ENCODE measurements at places on chromosomes 6 and 20.

DNA sequence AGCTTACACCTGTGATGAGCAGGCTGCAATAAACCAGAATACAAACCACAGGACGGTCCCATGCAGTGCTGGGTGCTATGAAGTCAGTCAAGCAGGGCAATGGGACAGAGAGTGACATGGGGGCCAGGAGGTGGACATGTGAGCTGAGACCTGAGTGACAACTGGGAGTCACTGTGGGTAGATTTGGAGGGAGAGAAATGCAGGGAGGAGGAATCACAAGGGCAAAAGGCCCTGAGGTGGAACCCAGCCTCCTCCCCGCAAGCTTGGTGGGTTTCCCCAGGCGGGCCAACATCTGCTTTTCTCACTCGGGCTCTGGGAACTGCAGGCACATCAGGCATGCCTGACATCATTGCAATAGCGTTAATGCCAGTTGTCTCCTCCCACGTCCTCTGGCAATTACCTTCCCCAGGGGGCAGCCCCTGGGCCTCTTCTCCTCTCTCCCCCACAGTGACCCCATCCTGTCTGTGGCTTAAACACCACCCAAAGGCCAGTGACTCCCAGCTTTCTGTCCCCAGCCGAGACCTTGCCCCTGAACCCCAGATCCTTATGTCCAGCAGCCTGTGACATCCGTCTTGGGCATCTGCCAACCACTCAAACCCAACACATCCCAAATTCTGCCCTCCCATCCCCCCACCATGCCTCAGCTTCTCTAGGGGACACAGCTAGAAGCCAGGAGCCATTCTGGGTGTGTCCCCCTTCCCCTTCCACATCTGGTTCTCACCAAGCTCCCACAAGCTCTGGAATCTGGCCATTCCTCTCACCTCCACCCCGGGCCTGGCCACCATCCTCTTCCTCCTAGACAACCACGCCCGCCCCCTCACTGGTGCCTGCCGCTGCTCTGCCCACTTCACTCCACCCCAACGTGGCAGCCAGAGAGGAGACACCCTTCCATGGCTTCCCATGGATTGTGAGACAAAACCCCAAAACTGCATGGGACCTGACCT is 28.2 kb downstream of the PDRG1 start:
- no peak for DNase-seq
- H3K4me1 ChIP-seq = no peaks in the 10 kb centered on the region
- no peaks in the 10 kb centered on the region for H3K27me3 ChIP-seq

- no peak for DNase-seq
- H3K27me3 ChIP-seq = no peaks in the 10 kb centered on the region
- H3K4me3 ChIP-seq = no peak overlapping the region
These were observed 35.9 kb downstream of the ANKRD60 start for GRCh38 chr20:58192567-58192966.

- DNase-seq = no peak
- no peak overlapping the region for H3K4me3 ChIP-seq
- no peaks in the 10 kb centered on the region for H3K36me3 ChIP-seq
- H3K27ac ChIP-seq = peak overlapping the region; percentile 89
These were observed 59.0 kb downstream of the TCP11 start for GRCh38 chr6:35082046-35082732.

DNA sequence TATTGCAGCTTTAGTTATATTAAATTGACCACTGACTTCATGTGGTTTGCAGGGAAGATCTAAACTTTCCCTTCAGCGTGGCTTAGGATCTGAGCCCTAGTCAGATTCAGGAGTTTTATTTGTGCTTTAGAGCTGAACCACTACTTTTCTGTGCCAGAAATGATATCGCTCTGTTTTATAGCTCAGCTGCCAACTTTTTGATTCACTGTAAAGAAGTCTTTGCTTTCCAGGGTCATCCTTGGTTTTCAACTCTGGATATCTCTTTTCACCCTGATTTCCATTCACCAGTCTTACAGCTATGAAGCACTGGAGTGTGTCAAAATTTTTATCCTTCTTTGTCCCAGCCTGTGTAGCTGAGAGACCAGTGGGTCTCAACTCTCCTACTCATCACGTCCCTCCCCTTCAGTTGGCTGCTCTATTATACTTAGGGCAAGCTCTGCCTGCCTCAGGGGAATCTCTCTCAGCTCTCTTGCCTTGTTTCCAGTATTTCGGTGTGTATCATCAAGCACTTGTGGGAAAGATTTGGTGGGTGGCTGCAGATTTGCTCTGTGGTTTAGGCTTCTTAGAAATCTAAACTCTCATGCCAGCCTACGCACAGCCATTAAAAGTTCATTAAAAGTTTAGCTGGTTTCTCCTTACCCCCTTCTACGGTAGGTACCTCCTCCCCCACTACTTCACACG is 425.5 kb downstream of the TENT5A start:
- H3K27me3 ChIP-seq = no peaks in the 10 kb centered on the region
- H3K4me3 ChIP-seq = no peak overlapping the region
- DNase-seq = no peak

GRCh38 chr6:42236682-42237473 is 19.2 kb upstream of the MRPS10 start:
- H3K27ac ChIP-seq = no peak overlapping the region
- no peak overlapping the region for H3K4me3 ChIP-seq
- H3K4me1 ChIP-seq = no peaks in the 10 kb centered on the region
- no peak for DNase-seq
- no peaks in the 10 kb centered on the region for H3K36me3 ChIP-seq
- H3K27me3 ChIP-seq = no peaks in the 10 kb centered on the region

DNA sequence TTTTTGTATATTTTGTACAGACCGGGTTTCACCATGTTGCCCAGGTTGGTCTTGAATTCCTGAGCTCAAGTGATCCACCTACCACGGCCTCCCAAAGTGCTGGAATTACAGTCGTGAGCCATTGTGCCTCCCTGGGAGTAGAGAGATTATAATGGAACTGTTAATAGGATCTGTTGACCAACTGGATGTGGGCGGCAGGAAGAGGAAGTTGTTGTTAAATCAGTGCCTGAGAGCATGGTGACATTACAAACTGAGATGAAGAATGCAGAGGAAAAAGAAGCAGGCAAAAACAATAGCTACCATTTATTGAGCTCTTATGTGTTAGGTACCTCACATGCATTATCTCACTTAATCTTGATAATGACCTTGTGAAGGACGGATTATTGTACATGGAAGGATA is 9.2 kb upstream of the L3MBTL3 start:
- H3K36me3 ChIP-seq = no peaks in the 10 kb centered on the region
- no peaks in the 10 kb centered on the region for H3K27me3 ChIP-seq
- no peaks in the 10 kb centered on the region for H3K4me1 ChIP-seq
- no peak for DNase-seq
- no peak overlapping the region for H3K4me3 ChIP-seq

DNA sequence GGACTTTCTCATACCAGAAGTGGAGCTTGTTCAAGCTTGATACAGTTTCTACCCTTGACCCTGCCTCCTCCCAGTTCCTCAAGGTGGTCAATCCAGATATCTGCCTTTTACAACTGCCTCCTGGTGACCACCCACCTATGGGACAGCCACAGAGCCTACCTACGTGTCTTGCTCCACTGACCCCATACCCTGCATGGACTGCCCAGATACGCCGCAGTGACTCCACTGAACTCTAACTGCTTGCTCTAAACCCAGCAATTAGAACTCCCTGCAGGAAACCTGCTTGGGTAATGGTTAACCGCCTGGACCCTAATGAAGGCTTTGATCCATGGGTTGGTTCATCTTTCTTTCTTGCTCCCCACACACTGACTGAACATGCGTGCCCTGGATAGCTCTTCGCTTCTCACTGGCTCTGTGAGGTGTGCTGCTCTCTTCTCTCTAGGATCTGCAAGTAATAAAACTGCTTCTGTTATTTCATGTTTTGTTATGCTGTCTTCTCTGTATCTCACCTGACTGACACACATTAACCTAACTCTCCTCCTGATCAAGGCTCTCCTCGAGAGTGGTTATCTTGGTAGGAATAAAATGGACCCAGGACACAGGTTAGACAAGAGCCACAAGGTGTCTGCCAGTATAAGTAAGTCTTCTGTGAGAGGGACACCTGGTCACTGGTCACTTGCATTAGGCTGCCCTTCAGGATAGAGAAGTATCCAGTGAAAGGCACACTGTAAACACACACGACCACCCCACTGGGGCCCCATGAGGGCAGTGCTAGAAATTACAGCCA is 79.2 kb downstream of the CHD6 start:
- H3K4me3 ChIP-seq = no peak overlapping the region
- H3K36me3 ChIP-seq = no peaks in the 10 kb centered on the region
- H3K4me1 ChIP-seq = no peaks in the 10 kb centered on the region
- no peaks in the 10 kb centered on the region for H3K27me3 ChIP-seq
- H3K27ac ChIP-seq = no peak overlapping the region

DNA sequence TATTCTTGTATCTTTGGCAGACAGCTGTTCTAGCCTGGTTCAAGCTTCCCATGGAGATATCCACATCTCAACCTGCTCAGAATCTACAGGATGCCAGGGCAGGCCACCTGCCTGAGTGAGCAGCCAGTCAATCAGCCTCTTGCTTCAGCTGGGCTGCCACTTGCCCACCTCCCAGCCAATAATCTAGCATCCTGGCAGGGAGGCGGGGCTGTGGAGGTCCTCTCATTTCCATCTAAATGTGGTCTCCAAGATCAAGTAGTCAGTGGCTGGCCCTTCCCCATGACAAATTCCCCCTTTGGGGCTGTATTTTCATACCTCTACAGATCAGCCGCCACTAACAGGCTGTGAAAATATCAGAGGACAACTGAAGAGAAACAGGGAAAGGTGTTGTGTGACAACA is 33.0 kb upstream of the SPDEF start:
- H3K27ac ChIP-seq = no peak overlapping the region
- H3K27me3 ChIP-seq = no peaks in the 10 kb centered on the region
- no peak overlapping the region for H3K4me3 ChIP-seq
- DNase-seq = no peak
- H3K36me3 ChIP-seq = no peaks in the 10 kb centered on the region

- no peak for DNase-seq
- peaks cover 5% of the 10 kb centered on the region for H3K4me1 ChIP-seq
- H3K4me3 ChIP-seq = no peak overlapping the region
- no peaks in the 10 kb centered on the region for H3K27me3 ChIP-seq
These were observed 61.7 kb downstream of the SNX9 start for GRCh38 chr6:157884756-157885155.

DNA sequence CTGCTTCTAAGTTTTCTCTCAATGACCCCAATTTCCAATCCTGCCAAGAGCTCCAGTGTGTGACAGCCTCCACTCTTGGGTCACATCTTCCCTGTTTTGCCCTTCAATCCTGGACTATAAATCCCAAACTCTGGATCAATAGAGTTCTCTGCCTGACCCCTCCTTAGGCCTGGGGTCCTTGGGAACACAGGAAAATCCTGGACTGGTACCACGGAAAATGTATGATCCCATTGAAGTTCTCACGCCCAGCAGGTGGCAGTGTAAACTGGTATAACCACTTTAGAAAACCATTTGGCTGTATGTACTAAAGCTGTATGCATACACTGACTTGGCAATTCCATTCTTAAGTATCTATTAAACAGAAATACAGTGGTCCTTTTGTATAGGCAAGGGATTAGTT is 98.0 kb downstream of the SNAP25 start:
- no peaks in the 10 kb centered on the region for H3K27me3 ChIP-seq
- no peak for DNase-seq

GRCh38 chr6:157631838-157632614 is 191.0 kb upstream of the SNX9 start:
- no peaks in the 10 kb centered on the region for H3K36me3 ChIP-seq
- no peak for DNase-seq
- H3K4me1 ChIP-seq = no peaks in the 10 kb centered on the region
- no peak overlapping the region for H3K27ac ChIP-seq
- H3K27me3 ChIP-seq = no peaks in the 10 kb centered on the region
- H3K4me3 ChIP-seq = no peak overlapping the region

GRCh38 chr20:47007826-47008655 is 113.4 kb downstream of the EYA2 start:
- H3K27me3 ChIP-seq = no peaks in the 10 kb centered on the region
- H3K36me3 ChIP-seq = no peaks in the 10 kb centered on the region
- DNase-seq = no peak
- H3K4me3 ChIP-seq = no peak overlapping the region

DNA sequence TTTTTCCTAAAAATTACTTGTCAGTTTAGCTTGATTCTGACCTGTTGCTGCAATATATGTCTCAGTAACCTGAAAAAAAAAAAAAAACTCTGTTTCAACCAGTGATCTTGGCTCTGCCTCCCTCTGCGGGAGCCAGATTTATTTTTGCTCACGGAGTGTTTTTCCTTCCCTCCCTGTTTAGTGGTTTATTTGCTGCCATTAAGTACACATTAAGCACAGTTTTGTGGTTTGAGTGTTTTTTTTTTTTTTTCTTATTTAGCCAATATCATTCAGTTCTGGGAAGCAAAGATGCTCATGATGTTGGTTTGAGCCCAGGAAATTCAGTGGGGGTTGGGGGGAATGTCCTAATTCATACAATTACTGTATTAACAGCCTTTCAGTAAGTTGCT is 110.1 kb upstream of the GPR6 start:
- no peaks in the 10 kb centered on the region for H3K27me3 ChIP-seq
- peaks cover 3% of the 10 kb centered on the region for H3K4me1 ChIP-seq
- no peak for DNase-seq
- no peaks in the 10 kb centered on the region for H3K36me3 ChIP-seq
- no peak overlapping the region for H3K4me3 ChIP-seq
- no peak overlapping the region for H3K27ac ChIP-seq

GRCh38 chr20:58665606-58666005 is 14.5 kb downstream of the STX16 start:
- H3K36me3 ChIP-seq = no peaks in the 10 kb centered on the region
- H3K4me3 ChIP-seq = no peak overlapping the region

DNA sequence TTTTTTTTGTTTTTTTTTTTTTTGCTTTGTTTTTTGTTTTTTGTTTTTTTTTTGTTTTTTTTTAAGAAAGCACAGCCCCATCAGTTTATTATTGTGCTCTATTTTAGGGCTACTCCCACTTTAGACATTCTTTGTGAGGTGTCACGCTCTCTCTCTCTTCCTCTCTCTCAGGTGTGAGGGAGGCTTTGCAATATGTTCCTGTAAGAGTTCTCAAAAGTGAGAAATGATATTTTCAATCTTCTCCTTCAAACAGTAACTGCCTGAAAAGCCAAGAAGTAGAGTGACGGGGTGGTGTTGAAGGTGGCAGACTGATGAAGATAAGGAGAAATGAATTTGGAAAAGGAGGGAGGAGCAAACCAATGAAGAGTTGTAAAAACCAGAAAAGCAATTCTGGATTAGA is 28.3 kb upstream of the HDAC2 start:
- no peak overlapping the region for H3K27ac ChIP-seq
- H3K4me3 ChIP-seq = no peak overlapping the region
- no peaks in the 10 kb centered on the region for H3K27me3 ChIP-seq
- DNase-seq = no peak

DNA sequence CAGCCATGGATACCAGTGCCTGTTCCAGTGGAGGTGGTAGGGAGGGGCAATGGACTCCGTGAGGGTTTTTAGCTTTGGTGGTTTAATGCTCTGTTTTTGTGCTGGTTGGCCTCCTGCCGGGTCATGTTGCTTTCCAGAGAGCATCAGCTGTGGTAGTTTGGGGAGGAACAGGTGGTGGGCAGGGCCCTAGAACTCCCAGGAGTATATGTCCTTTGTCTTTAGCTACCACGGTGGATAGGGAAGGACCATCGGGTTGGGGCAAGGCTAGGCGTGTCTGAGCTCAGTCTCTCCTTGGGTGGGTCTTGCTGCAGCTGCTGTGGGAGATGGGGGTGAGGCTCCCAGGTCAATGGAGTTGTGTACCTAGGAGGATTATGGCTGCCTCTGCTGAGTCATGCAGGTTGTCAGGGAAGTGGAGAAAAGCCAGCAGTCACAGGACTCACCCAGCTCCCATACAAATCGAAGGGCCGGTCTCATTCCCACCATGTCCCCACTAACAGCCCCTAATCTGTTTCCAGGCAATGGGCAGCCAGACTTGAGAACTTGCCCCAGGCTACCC is 38.9 kb downstream of the MRAP2 start:
- no peak for DNase-seq
- no peak overlapping the region for H3K27ac ChIP-seq
- no peaks in the 10 kb centered on the region for H3K36me3 ChIP-seq
- H3K4me3 ChIP-seq = no peak overlapping the region

Measured in breast epithelium (tissue), 4 donors.